NCI-H187 (cell line): ENCODE measurements at places on chromosomes 12 and 14.
A peak's percentile ranks its signal among the peaks of the same experiment; 100 is the strongest.

- no peak for DNase-seq
Observed at GRCh38 chr12:76551482-76551888, 8.1 kb downstream of the OSBPL8 start.

DNA sequence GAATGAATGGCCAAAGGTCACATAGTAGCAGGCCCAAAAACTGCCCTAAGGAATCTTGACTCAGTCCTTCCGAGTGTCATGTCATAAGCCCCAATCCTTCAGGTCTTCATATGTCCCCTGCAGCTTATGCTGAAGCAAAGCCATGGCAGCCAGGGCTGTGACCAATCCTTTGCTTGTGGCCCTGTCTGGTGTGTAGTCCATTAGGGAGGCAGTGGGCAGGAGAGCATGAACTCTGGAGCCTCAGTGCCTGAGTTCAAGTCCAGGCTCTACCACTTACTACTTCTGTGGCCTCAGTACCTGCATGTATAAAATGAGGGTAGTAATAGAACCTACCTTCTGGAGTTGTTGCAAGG, 20.3 kb downstream of the PLEKHG3 start:
- no peak for DNase-seq

GRCh38 chr14:71108398-71109119, 201.3 kb downstream of the PCNX1 start:
- DNase-seq: no peak

DNA sequence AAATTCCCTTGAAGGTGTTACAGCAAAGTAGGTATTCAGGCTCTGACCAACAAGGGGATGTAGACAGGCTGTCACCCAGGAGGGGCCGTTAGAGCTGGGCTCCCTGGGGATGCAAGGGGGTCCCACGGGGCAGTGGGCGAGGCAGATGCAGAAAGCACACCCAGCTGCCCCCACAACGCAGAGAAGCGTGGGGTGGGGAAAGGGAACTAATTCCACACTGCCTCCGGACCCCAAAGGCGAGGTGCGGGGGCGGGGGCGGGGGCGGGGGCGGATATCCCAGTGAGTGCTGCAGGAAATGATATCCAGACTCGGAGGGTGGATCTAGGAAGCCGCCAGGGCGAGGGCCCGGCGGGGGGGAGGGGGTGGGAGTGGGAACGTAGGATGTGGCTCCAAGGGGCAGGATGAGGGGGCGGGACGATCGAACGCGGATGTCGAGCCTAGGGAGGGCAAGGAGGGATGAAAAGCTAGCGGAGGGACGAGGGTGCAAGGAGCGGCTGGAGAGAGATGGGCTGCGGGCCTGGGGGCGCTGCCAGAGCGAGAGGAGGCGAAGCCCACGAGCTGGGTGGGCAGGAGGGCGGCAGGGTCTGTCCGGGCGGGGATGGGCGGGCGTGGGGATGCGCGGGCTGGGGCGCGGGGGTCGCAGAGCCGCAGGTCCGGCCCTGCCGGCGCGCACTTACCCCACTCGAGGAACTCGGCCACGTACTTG, 874 bp downstream of the CDC42BPB start:
- DNase-seq: no peak

- DNase-seq: peak; percentile 98
Observed at GRCh38 chr14:37595809-37596621, 586 bp downstream of the TTC6 start.

DNA sequence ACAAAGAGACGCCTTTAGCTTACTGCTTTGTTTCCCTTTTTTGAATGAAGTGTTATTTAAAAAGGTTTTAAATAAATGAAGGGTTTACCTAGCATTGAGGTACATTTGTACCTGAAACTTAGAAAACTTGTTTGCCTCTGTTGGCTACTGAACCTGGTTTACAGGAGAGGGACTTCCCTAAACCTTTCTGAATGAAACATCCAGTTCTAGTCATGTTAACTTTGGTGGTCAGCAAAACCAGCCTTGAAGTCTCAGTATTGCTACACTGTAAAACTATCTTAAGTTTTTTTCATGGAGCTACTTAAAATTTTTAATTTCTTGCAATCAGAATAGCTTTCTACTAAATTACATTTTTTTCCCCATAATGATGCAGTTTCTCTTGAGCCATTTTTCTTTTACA, 38.2 kb downstream of the RASSF8 start:
- DNase-seq: no peak

GRCh38 chr12:110585231-110585799, 2.2 kb upstream of the PPTC7 start:
- no peak for DNase-seq

- DNase-seq: no peak
Observed at GRCh38 chr12:92075425-92075914, 70.2 kb downstream of the BTG1 start.

GRCh38 chr12:64139021-64139420, 83.1 kb downstream of the KICS2 start:
- DNase-seq: no peak

GRCh38 chr14:68379510-68380328, 413.1 kb downstream of the ZFP36L1 start:
- DNase-seq: peak; percentile 41

DNA sequence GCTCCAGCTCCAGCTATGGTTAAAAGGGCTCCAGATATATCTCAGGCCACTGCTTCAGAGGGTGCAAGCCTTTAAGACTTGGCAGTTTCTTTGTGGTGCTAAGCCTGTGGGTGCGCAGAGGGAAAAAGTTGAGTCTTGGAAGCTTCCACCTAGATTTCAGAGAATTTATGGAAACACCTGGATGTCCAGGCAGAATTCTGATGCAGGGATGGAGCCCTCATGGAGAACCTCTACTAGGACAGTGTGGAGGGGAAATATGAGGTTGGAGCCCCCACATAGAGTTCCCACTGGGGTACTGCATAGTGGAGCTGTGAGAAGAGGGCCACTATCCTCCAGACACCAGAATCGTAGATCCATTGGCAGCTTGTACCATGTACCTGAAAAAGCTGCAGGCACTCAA, 69.9 kb downstream of the SDR9C7 start:
- no peak for DNase-seq

DNA sequence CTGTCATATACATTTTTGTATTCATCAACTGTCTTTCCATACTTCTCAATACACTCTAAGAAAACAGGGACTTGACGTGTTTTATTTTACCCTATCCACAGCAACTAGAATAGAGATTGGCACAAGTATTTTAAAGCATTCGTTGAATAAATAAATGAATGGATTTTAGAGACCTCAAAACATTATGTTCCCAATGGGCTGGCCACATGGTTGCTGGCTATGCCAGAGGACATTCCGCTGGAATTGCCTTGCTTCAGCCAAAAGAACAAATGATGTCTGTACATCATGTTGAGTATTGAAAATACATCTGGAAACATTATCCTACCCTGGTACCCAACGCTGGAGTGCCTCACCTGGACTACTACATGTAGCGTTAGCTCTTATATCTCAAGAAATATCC, 132.8 kb upstream of the RAP1B start:
- DNase-seq: no peak
